ENCODE measurements at places on chromosomes 11 and 22. TPM values are rescaled to one million over a fixed set of nuclear protein-coding genes. Genes with fewer than 3 reads are reported as not detected.

GRCh38 chr11:74679513-74679865 is 51.7 kb downstream of the CHRDL2 start:
- peak; percentile 43 for DNase-seq

DNA sequence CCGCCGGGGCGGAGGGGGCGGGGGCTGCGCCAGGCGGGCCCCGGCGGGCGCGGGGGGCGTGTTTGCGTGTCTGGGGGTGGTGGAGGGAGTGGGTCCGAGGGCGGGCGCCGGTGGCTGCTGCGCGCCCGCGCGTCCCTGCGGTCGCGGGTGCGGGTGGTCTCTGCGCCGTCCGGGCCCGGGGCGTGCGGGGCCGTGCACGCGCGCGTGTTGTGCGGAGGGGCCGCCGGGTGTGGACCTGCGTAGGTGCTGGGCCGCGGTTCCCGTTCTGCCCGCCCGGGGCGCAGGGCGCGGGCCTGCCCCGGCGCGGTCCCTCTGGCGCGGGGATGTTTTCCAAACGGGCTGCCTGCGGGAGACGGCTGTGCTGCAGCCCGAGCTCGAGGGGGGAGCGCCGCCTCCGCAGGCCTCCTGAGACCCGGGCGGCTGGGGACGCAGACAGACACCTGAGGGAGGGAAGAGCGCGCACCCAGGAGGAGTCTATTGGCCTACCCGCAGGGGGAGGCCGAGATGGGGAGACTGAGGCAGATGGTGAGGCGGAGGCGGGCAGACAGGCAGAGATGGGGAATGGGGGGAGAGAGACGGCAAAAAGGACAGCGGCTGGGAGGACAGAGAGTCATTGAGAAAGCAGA is 442 bp downstream of the PELI3 start:
- DNase-seq = no peak

GRCh38 chr11:31421820-31422219 is 52.2 kb downstream of the DNAJC24 start:
- DNase-seq = no peak

DNA sequence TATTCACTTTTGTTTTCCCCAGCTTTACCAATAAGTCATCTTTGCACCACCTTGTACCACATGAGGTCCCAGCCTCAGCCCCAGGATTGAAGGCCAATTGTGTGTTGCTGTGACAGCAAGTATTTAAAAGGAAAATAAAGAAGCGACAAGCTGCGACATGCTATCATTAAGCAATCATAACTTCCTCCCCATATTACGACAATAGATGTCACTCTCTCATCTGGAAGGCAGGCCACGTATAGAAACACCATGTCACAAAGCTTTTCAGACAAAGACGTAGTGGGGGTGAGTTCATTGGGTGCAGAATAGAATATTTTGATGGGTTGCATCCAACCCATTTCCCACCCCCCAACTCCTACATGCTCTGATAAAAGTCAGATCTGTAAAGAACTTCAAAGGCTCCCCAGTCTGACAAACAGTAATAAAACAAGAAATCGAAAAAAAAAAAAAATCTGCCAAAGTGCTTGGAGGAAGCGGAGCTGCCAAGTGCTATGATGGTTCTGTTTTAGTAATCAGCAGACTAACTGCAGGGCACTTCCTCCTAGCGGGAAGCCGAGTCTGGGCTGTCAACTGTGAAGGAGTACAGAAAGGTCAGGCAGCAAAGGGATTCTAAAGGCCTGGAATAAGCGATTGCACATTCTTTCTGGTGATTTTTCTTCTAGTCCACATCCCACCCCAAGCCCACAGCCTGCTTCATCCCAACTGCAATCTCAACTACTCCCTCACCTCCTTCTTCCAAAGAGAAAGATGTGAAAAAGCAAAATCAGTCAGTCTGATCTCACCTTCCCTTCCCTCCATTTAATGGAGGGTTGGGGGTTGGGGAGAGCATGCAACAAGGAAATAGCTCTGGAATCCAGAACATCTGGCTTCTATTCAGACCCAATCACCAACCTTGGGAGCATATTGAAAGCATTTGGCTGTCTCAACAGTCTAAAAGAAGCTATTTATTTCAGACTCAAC is 131.4 kb upstream of the UBASH3B start:
- peak; percentile 69 for DNase-seq

- no peak for DNase-seq
Observed at GRCh38 chr22:48535868-48536540, 1291.7 kb downstream of the BRD1 start.

- no peak for DNase-seq
Observed at GRCh38 chr11:67609316-67609715, 2.6 kb downstream of the NDUFV1 start.

Gene HTR3A
- 1.3 TPM for total RNA-seq

Gene APOA4
- total RNA-seq = 0.25 TPM

Gene GLB1L3
- total RNA-seq = 2.4 TPM

Gene MS4A15
- total RNA-seq = not detected

All from endodermal cell (in vitro differentiated cells).